ENCODE measurements at places on chromosomes 2 and 18.

DNA sequence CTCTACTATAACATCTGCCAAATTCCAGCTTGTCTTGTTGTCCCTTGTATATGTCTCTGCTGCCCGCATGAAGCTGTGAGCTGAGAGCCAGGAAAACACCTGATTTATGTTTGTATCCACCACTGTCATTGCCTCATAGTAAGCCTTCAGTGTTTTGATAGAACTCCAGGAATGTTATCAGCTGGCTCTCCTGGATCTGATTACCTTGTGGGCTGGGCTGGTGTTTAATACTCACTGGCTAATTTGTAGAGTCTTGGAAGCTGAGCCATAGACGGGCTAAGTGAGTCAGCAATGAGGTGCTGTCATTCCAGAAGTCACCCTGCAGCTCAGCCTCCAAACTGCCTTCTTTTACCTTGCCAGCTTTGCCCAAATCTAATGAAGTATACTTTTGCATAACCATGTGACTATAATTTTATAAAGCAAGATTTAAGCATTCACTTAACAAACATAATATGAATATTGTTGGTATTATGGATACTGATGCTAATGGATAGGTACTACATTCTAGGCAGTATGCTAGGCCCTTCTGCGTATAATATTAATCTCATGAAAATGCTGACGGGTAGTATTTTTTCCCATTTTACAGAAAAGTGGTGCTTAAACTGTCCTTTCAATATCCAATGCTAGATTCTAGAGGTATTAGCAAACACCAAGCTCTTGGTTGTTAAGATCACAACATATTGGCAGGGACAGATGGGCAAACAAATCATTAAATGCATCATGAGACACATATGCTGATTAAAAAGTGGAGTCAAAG lies 62.7 kb upstream of the GATA6 start:
- DNase-seq: no peak

DNA sequence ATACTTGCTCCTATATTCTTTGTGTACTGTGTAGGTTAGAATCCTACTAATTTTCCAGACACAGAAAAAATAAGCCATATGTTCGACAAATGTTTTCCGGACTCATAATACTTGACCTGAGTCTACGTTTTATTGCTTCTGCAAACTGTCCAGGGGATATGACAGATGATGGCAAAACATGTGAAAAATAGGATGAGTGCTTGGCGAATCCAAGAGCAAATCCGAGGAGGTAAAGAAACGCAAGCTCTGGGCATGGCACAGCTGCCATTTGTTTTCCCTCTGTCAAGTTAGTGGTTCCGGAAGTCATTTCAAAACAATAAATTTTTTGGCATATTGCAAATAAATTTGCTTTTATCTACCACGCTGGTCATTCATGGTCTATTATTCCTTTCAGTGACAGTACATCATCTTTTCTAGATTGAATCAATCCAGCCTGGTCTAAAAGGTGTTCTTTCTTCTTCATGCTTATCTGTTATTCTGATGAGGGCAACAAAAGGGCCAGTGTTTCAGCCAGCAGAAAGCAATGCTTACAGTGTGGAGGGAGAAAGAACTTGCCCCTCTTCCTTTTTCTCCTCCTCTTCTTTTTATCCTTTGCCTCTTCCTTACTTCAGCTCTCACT lies 476.1 kb upstream of the SOX11 start:
- DNase-seq: no peak

DNA sequence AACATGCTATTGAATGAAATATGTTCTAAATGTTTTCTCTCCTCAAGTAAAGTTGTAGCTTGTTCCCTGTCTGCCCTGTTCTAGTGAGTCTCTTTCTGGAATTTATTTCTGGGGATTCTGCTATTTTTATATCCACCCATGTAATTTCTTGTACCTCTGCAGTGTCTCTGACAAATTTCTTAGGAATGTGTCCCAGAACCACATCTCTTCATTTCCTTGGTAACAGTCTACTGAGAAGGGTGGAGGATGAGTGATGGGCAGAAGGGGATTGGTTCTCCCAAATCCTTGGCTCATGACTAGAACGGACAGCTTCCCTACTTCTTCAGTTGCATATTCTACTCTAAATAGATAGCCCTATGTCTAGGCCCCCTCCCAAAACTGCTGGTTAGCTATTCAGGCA lies 490.6 kb upstream of the LINC00305 start:
- no peak for DNase-seq

DNA sequence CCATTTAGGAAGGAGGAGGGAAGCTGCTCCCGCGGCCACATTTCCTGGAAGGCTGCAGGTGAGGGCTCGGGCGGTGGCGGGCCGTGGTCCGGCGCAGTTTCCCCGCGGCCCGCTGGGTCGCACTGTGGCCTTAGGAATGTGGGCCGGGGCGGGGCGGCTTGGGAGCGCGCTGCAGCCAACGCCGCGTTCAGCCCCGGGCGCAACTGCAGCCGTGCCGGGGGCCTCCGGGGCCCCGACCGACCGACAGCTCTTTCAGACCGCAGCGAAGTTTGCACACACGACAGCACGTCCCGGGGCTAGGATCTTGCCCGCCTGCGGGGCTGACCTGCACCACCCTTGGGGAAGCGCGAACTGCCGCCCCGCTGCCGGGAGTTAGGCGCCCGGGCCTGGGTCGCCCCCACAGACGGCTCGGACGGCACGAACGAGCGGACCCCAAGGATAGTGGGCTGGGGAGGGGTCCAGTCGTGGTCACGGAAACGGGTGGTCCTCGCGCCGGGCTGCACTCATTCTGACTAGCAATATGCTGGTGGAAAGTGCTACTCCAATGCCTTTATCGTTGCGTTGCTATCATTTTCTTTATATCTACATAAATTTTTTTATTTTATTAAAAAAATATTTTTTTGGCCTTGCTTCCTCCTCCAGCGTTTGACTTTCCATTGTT lies 69.9 kb upstream of the DLX2 start:
- peak; percentile 18 for DNase-seq

DNA sequence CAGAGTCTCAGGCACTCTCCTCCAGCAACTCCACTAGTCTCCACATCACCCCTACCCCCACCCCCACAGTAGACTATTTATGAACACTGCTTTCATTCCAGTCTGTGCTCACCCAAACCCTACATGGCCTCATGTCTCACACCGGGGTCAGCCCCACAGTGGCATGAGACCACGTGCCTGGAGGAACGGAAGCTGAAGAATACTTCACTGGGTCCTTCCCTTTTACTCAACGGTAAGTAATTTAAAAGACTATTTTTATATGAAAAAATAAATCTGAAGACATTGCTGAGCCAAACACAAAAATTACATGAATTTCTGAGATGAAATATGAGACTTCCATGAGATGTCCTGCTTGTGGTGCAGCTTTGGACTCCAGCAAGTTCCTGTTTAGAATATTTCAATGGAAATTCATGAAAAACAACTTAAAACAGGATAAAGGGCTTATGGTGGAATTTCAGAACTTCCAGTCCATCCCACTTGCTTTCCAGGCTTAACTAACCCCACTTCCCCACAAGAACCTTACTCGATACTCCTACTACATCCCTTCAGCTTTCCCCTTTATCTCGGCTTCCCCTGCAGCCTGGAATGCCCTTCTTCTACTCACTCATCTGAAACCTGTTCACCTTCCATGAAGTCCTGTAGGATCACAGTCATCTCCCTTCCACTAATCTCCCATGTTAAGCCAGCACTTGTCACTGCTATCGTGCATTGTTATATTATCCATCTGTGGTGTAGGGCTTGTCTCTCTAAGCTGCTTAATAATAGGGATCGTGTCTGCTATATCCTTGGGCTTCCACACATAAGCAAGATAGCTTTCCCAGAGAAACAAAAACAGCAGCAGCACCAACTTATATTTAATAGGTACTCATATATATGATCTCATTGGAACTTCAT lies 47.9 kb downstream of the SLC14A1 start:
- DNase-seq: no peak

DNA sequence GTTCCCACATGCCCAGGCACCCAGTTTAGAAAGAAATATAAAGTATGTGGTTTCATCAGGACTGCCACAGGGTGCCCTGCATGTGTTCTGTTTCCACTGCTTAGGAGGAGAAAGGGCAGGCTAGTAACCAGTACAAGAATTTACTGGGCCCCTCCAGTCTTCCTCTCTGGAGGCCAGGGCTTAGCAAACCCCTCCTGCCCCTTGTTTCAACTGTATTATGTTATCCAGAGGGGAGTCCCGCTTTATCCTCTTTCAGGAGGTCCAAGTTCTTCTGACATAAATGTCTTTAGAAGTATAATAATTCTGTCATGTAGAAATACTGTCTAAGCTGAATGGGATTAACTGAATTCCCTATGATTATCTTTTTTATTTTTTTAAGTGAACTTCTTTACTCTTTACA lies 132.1 kb downstream of the WDSUB1 start:
- no peak for DNase-seq

DNA sequence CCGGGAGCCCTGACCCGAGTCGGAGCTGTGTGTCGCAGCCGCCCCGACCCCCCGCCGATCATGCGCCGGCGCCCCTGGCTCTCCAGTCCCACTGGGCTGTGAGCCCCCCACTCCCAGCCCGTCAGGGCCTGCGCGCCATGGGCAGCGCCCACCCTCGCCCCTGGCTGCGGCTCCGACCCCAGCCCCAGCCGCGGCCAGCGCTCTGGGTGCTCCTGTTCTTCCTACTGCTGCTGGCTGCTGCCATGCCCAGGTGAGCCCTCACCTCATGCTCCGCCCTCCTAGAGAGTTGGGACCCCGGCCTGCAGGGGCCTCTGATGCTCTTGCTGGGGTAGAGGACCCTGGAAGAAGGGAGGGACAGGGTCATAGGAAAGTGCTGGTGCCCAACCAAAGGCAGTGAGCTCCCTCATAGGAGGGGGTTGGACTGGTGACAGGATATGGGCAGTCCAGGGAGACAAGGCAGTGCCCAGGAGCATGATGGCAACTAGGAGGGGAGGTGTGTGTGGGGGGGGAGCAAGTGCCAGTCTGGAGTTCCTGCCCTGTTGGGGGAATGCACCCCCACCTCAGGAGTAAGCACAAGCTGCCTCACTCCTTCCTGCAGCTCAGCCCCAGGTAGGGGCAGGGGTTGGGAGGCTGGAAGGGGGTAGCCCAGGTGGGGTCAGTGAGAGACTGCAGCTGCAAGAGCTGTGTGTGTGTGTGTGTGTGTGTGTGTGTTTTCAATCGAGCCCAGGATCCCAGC lies 375 bp downstream of the WNT10A start:
- DNase-seq: no peak

GRCh38 chr2:37168217-37168981 lies 11.6 kb upstream of the EIF2AK2 start:
- DNase-seq: peak; percentile 57

DNA sequence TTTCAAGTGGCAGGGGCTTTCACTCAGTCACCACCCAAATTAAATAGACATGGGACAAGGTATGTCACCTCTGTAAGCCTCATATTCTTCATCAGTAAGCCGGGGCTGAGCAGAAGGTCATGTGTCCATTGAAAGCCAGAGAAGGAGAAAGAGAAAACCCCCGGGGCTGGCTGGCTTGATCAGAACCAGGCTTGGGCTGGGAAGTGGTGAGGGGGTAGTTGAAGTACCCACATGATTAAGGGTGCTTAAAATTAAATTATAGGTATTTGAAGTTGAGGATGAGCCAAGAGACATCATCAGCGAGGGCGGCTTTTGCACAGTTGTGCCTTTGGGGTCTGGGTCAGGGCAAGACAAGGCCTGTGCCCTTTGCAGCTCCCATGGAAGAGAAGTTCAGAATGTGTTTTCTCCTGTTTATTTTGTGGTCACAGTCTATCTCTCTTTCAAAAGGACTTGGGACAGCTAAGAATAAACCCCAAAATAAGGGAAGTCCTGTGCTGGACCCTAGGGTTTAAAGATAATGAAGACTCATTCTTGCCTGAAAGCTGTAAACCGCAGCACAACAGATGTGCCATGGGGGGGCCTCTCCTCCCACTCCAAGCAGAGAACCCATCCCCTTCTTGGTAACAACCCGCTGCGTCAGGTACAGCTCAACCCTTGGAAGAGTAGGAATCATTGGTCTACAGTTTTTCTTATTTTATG lies 10.7 kb downstream of the DBI start:
- DNase-seq: no peak

DNA sequence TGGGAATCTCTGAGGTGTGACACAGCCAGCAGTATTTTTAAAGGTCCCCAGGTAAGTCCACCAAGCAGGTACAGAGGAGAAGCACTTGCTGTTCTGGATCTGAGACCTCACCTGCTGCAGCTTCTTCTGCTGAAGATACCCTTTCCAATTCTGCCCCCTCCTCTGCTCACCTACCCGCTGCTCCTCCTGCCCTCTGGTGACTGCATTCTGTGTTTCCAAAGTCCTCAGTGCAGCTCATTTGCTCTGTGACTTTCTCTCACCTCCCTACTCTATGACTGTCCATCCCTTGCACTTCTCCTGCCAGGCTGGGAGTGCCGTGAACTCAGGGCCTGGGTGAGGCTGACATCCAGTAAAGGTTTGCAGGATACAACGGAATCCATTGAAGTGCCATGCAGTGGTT lies 205.2 kb upstream of the LYPD1 start:
- no peak for DNase-seq

GRCh38 chr2:24793761-24794435 lies 673 bp downstream of the CENPO start:
- DNase-seq: no peak

GRCh38 chr2:215068399-215068798 lies 70.0 kb downstream of the ABCA12 start:
- no peak for DNase-seq

DNA sequence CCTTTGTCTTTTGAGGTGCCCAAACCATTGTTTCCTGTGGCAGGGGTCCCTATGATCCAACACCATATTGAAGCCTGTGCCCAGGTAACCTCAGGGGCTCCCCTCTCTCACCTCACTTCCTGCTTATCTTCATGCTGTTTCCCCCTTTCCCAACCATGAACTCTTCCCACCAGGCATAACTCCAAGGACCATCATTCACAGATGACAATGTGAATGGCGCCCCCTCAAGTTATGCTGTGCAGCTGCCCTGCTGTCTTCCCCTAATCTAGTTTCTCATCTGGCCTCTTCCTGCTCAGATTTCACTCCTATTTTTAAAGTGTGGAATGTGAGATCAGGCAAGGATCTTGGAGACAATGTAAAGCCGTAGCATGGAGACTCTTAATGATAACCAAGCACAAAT lies 1.4 kb downstream of the GMPPA start:
- no peak for DNase-seq

- DNase-seq: no peak
Measured at GRCh38 chr18:40911582-40912254, 1043.3 kb upstream of the PIK3C3 start.

DNA sequence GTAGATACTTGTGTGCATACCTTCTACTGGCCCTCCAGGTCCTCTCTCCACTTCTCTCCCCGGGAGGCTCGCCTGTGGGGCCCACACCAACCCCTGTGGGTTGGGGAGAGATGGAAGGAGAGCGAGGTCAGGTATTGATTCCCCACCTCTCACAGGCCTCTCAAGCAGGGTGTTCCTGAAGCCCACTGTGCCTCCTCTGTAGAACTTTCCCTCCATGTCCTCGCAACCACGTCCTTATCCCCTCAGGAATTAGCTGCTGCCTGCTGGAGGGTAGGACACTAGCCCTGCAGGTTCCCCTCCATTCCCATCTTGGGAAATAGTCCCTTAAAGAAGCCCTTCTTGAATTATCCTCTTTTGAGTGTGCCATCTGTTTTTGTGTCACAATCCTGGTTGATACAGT lies 38.9 kb upstream of the KLF11 start:
- no peak for DNase-seq

GRCh38 chr2:74328074-74328473 lies 15.1 kb downstream of the SLC4A5 start:
- DNase-seq: no peak

- no peak for DNase-seq
Measured at GRCh38 chr2:107323946-107324565, 438.1 kb upstream of the ST6GAL2 start.

GRCh38 chr2:63300835-63301234 lies 250.2 kb downstream of the OTX1 start:
- DNase-seq: no peak
